ENCODE measurements at places on chromosomes 11 and 22.

GRCh38 chr11:115706626-115707135, 202.5 kb upstream of the CADM1 start:
- DNase-seq, result no peak

- no peak for DNase-seq
Observed at GRCh38 chr22:38167988-38168407, 13.6 kb downstream of the PLA2G6 start.

DNA sequence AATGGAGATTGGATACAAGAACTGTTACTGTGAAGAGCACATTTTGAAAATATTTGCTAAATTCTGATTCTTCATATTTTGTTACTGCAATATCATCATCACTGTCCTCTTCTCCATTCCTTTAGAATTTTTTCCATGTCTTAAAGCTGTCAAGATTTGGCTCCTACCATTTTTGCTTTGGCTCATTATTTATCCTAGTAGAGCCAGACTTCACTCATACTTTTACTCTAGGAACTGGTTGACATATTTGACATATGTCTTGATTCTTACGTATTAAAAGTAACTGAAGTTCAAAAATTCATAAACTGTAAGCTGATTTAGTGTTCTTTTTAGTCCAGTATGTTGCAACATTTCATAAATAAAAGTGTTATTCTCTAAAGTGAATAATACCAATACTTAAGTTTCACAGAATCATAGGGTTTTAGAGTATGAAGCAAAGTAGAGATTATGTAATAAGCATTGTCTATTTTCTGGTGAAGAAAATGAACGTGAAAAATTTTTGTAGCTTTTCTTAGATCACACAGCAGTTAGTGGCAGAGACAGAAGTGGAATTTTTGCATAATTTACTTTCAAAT, 225.6 kb downstream of the TMEM135 start:
- DNase-seq, result no peak

DNA sequence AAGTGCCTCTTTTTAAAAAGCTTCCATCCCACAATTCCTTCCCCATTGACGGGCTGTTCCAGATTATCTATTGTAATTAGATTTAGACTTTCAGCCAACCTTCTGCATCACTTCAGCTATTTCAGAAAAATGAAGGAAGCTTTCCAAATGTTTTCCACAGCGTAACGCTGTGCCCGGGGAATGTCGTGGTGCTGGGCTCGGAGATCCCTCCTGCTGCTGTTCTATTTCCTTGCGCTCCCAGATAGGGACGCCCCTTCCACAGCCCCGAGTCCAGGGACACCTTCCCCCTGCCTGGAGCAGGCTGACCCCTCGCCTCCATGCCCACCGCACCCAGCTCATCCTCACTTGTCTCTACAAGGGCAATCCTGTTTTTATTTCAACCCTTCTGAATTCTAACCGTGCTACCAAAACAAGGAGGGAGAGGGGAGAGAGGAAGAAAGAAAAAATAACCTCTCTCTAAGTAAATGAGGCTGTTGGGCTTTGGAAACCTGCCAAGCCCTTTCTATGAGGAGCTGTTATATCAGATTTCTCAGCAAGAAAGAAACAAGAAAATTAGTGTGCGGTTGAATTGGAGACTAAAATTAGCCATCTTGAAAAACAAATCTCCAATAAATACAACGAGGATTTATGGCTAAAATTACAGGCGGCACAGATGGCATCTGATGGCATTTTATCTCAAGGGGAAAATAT, 366.9 kb downstream of the BRD1 start:
- DNase-seq, result no peak

GRCh38 chr11:112150517-112150916, 13.4 kb downstream of the IL18 start:
- no peak for DNase-seq

- no peak for DNase-seq
Observed at GRCh38 chr11:69427337-69427736, 54.1 kb upstream of the LINC01488 start.

Data from AG08396 (cell line).